ENCODE measurements at places on chromosomes 2 and 18.

- no peak for DNase-seq
Observed at GRCh38 chr2:3254442-3254941, 123.1 kb downstream of the EIPR1 start.

DNA sequence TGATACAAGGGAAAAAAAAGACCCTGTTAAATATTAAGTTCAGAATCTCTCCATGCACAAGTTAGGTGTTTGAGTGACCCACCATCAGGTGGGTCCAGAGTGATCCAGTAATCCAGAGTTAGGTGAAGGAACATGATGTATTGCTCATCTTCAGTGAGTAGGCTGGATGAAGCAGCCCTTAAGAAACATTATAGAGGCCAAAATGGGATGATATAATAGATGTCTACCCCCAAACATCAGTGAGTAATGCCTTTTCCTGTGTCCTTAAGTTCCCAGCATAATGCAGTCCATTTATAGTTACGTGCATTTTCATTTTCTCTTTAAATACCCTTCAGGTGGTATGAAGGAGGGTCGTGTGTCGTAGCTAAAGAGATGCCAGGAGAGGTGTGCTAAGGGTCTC is 89.6 kb downstream of the MAP4K4 start:
- no peak for DNase-seq

DNA sequence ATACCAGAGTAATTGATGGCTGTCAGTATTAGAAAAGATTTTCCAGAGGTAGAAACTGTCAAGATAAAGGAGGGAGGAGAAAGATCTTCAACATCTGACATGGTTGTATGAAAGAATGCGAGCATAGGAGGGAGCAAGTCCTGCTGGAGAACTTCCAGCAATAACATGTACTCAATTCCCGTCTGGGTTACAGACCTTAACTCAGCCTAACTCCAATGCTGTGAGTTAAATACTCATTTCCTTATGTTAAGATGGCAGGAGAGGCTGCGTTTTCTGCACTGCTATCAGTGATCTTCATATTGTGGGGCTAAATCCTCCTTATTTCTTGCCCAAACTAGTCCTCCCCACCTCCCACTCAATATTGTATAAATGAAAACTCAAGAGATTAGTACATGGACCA is 6.7 kb upstream of the CERS6 start:
- DNase-seq: no peak

DNA sequence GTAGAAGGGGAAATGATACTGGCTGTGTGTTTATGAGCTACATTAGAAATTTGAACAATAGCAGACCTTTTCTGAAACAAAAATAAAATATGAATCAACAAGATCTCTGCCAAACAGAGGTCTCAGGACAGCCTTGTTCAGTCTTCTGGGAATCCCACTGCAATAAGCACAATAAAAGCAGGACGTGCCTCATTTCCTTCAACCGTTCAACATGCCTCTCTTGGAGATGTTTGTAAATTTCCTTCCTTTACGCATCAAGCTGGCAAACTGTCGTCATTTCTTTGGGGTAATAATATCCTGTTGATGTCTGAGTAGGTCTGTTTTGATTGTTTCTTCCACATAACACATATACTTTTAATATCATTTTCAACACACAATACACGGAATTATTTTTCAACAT is 77.2 kb downstream of the TCF4 start:
- DNase-seq: peak; percentile 36

- no peak for DNase-seq
Observed at GRCh38 chr2:239585422-239585821, 184.6 kb upstream of the HDAC4 start.

- DNase-seq: no peak
Observed at GRCh38 chr2:158239271-158239670, 137.6 kb downstream of the UPP2 start.

- no peak for DNase-seq
Observed at GRCh38 chr2:158686210-158686691, 108.9 kb upstream of the DAPL1 start.

DNA sequence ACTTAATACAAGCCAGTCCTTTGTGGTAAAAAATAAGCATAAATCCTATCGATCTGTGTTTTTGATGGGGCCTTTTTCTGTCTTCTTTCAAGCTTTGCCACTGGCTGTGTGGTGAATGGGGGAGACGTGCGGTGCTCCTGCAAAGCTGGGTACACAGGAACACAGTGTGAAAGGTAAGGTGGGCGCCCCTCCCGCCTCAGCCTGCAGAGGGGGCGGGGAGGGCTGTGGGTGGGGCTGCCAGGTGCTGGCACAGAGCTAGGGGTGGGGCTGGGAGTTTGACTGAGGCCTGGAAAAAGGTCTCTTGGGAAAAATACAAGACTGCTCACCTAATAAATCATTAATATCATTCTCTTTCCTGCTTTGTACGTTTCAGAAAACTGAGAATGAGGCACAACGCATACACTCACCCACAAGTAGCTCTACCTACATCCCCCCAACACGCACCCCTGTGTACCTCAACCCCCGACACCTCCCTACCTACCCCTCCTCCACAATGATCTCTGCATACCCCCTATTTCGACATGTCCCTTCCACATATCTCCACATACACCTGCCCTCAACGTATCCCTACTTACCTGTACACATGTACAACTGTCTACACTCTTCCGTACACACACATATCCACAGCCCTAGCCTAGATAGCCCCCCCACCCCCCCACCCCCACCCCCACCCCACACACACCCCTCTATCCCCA is 129.7 kb upstream of the TTC39C start:
- DNase-seq: no peak

GRCh38 chr18:76528477-76529432 is 33.7 kb upstream of the ZNF516 start:
- no peak for DNase-seq

DNA sequence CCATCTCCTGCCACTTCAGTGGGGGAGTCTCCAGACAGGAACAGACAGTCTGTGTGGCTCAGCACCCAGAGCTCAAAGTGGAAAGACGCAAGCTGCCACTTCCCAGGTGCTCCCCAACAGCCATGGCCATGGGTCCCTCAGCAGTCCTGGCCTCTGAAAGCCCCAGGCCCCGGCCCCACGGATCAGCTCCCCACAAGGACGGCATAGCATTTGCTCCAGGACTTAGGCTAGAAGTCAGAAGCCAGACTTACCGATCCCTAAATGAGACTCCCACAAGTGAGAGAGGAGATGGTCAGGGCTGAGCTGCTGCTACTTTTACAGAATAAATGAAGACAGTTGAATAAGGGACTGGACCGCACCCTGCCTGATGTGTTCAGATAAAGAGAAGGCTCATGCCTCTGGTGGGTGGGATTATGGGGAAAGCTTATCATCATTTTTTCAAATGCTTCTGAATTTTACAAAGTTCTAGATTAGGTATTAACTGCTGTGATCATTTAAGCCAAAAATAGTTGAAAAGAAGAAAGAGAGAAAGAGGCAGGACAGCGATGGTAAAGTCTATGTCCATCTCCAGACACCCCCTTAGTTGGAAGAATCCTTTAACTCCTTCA is 50.5 kb downstream of the ADD2 start:
- no peak for DNase-seq

GRCh38 chr18:12679183-12679786 is 21.4 kb upstream of the SPIRE1 start:
- DNase-seq: no peak

DNA sequence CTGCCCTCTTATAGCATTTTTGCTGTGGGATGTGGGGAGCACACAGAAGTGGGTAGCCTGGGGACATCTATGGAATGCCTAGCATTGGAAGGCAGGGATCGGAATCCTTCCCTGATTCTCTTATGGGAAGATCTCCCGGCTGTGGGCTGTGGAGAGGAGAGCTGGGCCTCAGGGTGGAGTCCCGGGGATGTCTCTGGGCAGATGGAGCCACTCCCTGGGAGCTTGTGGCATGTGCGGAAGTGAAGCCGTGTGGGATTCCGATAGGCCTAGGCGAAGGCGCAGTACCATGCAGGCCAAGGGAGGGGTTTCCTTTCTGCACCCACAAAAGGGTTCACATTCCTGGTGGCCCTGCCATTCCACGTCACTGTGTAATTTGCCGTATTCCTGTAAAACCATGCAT is 87.9 kb downstream of the GLI2 start:
- DNase-seq: no peak

DNA sequence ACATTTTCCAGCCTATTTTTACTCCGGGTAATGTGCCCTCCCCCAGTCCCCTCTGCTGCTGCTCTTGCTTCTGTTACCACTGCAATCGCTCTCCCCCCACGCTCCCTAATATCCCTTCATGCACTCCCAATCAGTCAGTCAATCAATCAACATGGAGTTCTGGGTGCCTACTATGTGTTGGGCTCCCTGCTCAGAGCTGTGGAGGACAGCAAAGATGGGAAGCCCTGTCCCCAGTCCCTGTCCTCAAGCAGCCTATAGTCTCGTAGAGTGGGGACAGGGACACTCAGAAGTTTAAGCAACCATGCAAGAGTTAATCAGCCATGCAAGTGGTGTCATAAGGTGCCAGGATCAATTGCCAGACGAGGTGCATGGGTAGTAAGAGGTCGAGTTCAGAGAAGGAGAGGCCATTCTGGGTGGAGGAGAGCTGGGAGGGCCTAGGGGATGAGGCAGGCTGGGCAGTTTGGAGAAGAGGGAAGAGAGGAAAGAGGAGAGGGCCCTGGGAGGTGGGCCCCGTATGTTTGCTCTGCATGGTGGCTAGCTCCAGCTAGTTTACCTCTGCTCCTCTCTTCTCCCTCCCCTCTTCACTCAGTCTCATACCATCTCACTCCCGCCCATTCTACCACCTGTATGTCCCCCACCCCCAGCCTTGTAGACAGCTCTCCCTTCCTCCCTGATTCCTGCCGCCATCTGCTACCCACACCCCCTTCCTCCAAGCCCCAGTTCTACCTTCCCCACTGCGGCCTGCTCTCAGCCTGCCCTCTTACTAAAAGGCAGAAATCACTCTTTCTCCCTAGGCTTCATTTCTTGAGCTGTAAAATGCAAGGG is 3.9 kb downstream of the ASIC4 start:
- DNase-seq: no peak

GRCh38 chr18:59456657-59457056 is 97.6 kb upstream of the LMAN1 start:
- DNase-seq: no peak

GRCh38 chr2:38565333-38565732 is 37.4 kb downstream of the HNRNPLL start:
- no peak for DNase-seq

- DNase-seq: peak; percentile 40
Observed at GRCh38 chr2:208025814-208026184, 472 bp upstream of the PLEKHM3 start.

GRCh38 chr2:214549946-214550345 is 139.1 kb downstream of the VWC2L start:
- DNase-seq: no peak

GRCh38 chr18:46794607-46795006 is 37.8 kb upstream of the ST8SIA5 start:
- no peak for DNase-seq

- DNase-seq: no peak
Observed at GRCh38 chr2:42978175-42978886, 185.9 kb upstream of the HAAO start.

- DNase-seq: no peak
Observed at GRCh38 chr2:66667301-66667700, 232.4 kb downstream of the MEIS1 start.

- no peak for DNase-seq
Observed at GRCh38 chr2:227462972-227463931, 8.7 kb upstream of the AGFG1 start.

DNA sequence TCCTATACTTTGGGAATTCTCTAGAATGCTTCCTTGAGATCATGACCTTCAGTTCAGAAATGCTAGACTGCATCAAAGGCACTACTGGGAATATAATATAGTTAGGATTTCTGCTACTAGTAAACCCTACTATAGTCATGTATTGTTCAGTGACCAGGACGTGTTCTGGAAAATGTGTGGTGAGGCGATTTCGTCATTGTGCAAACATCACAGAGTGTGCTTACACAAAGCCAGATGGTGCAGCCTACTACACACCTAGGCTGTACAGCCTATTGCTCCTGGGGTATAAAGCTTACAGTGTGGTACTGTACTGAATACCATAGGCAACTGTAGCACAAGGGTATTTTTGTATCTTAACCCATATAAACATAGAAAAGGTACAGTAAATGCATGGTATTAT is 13.0 kb downstream of the CXCR4 start:
- no peak for DNase-seq

DNA sequence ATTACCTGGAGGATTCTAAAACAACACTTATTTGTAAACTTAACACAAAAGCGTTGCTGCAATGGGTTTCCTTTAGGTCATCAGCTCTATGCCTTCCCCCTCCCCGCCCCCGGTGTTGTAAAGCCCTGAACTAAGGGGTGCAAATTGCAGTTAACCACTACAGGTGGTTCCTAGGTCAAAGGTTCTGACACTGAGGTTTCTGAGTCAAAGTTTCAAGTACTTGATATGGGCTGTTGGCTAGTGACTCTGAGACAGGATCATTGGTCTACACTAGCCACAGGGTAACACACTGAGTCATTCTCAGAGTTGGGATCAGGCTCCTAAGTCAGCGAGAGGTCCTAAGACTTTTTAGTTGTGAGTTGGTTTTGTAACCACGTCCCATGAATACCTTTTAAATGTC is 15.4 kb downstream of the IL1B start:
- no peak for DNase-seq

DNA sequence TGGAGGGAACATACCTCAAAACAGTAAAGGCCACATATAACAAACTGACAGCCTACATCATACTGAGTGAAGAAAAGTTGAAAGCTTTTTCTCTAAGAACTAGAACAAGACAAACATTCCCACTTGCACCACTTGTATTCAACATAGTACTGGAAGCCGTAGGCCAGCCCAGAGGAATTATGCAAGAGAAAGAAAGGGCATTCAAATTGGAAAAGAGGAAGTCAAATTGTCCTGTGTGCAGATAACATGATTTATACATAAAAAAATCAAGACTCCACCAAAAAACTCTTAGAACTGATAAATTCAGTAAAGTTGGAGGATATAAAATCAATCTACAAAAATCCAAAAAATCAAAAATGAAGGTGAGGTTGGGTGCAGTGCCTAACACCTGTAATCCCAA is 8.0 kb upstream of the KDM3A start:
- DNase-seq: no peak

DNA sequence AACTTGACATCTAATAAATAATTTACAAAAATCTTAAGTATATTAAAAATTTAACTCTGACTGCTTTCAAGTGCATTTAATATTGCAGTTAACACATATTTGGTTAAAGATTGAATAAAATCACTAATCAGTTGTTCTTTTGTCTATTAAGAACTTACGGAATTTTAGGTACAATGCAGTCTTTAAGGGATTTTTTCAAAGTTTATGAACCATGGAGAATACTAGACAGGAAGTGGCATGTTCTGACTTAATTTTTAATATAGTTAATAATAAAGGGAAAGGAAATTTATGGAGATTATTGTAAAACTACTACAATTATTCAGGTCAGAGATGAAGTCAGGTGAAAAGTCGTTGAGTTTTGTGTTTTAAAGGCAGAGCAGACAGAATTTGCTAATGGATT is 240.9 kb downstream of the CALCRL start:
- no peak for DNase-seq

- DNase-seq: no peak
Observed at GRCh38 chr18:25647404-25647803, 295.4 kb upstream of the ZNF521 start.

DNA sequence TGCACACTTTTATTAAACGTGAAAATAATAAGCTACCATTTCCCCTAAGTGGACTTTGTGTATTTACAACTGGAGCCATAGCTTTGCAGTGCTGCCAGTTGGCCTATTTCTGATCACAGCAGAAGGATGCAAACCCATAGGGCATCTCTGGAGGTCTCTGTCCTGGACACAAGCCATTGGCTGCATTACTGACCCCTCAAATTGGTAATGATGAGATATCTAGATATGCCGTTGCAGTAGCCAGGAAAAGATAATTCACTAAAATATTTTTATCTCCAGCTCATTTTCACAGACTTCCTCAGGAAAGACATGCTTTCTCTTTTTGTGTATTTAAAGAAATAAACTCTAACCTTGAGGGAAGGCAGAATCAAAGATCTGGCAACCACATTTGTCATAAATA is 182.5 kb downstream of the TDRD15 start:
- DNase-seq: no peak
